ENCODE measurements at places on chromosomes 2 and 18.
A peak's percentile ranks its signal among the peaks of the same experiment; 100 is the strongest.

DNA sequence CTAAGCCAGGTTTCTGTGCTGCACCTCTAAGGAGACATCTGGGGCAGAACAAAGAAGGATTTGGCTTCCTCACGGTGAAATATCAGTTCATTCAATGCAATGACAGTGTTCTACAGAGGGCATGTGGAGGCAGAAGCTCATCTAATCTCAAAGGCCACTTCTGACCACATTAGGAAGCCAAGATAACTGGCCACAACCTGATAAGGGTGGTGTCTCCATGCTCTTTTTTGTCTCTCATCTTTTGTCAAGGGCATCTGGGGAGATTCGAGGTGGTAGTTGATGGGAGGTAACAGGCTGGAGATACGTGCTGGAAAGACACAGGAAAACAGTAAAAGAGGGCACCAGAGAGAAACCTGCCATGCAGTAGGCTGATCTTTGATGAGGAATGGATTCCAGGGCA is 303.9 kb downstream of the LRATD1 start:
- no peak for DNase-seq

DNA sequence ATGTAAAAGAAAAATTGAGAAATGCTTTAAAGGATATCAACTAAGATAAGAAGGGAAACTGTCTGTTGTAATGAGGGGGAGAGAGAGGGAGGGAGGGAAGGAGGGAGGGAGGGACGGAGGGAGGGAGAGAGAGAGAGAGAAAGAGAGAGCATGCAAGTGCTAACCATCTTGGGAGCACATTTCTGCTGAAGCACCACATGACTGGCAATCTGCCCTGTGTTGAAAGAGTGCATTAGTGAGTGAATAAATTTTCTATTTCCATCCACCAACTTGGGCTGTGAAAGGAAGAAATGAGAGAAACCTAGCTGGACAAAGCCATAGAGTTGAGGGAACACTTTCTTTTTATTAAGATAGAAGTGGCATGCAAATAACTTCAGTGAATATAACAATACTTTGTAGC is 110.7 kb downstream of the TMX3 start:
- DNase-seq = no peak

- DNase-seq = no peak
Observed at GRCh38 chr2:216003876-216004696, 9.3 kb downstream of the MREG start.

DNA sequence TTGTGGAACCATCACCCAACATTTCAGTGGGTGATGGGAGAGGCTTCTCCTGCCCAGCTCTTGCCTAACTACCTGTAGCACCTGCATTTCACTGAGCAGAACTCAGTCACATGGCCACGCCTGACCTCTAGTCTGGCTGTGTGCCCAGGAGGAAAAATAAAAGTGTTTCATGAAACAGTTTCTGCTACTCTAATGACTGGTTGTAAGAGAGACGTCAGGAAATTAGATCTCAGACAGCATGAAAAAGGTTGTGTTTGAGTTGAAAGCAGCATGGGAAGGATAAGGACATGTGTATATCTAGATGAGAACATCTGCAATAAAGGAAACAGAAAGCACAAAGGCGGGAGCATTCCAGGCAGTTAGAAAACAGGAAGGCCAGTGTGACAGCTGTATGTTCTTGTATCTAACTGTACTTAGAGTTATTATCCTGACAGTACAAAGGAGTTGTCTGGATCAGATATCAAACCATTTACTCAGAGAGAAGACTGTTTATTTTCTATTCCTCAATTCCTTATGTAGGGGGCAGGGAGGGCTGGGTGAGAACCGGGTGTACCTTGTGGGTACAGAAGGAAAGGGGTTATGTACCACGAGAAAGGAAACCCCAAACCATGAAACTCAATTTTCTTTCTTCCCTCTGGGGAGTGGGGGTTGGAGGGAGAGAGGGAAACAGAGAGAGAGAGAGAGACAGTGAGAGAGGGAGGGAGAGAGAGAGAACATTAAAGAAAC is 307.4 kb upstream of the VWC2L start:
- DNase-seq = no peak

GRCh38 chr2:12412898-12413305 is 303.8 kb upstream of the TRIB2 start:
- DNase-seq = peak; percentile 15

DNA sequence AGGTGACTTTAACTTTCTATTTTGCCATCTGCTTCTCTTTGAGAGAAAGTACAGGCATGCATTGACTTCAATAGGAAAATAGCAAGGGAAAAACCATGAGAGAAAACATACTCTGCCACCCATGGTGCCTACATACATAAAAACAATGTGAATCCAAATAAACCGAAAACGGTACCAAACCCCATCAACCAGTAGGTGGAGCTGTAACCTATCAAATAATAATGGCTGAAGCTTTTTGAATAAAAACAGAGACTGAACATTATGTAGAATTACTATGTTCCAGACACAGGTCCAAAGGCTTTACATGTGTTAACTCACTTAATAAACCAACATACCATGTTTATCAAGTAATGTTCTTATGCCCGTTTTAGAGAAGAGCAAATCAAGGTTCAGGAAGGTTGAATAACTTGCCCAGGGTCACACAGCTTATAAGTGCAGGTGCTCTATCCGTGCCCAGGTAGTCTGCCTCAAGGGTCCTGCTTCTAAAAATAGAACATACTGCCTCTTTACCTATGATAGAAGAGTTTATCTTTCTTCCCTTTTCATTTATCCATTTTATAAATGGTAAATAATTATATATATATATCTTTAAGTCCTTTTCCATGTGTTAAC is 293.9 kb upstream of the SYT4 start:
- no peak for DNase-seq

DNA sequence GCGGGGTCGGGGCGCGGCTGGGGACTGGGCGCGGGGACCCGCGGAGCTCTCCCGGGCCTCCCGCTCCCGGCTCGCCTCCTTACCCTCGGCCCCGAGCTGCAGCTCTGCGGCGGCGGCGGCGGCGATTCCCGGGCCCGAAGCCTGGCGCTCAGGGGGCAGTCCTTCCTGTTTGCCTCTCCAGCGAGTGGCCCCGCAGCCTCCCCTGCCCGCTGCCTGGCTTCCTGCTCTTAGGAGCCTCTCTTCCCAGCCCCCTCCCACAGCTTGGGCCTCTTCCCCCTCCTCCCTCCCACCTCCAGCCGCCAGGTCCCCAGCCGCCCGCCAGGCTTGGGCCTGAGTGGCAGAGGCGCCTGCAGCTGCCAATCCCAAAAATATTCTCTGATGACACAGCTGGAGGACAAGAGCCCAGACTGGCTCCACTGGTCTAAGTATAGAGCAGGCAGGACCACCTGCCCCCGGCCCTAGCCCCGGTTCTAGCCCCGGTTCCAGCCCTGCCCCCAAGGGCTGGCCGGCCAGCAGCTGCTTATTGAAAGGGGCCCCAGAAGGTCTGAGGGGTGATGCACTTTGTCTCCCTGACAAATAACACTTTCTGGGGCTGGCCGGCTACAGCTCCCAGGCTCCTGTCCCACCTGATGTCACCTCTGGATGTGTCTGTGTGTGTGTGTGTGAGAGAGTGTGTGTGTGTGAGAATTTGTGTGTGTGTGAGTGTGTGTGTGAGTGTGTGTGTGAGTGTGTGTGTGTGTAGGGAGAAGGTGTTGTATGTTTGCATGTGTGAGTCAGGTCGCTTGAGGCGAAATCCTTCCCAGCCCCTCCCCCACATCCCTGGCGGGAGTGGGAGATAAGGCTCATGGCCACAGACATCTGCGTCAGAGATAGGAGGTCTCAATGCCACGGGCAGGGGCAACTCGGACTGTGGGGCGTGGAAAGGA is at the start of gene OBSL1:
OBSL1 (minus strand) TSS at position 229 of the 926 bp plus-strand sequence. CDS start 307 bp downstream, outside the sequence.
- DNase-seq = no peak

- DNase-seq = peak; percentile 16
Observed at GRCh38 chr2:26245231-26245732, 543 bp downstream of the HADHB start.

GRCh38 chr2:120299561-120299960 is 46.4 kb upstream of the INHBB start:
- no peak for DNase-seq

DNA sequence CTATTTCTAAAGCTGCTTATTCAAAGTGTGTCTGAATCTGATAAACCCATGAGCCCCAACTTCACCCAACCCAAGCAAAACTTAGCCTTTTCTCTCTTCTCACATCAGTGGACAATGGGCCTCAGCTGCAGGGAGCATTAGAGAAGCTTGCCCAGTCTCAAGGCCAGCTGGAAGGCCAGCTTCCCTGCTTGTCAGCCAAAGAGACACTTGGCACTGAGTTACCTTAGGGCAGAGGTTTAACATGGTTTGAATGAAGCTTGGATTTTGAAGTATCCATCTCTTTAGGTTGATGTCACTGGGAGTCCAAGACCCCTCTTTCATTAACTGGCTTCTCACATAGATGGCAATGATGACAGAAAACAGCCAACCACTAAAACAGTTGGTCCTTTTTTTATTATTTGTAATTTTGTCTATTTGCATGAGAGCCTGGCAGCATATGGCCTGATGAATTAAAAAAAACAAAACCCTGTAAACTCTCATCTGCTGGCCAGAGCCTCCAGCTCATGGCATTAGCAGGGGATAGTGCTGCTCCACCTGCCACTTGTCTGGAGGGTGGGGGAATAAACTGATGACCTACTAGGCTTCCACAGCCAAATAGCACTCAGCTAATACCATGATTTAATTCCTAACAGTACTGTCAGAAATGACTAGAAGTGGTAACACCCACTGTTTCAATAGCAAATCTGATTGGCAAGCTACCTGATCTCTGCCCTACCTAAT is 137.0 kb downstream of the UBE2E3 start:
- no peak for DNase-seq

DNA sequence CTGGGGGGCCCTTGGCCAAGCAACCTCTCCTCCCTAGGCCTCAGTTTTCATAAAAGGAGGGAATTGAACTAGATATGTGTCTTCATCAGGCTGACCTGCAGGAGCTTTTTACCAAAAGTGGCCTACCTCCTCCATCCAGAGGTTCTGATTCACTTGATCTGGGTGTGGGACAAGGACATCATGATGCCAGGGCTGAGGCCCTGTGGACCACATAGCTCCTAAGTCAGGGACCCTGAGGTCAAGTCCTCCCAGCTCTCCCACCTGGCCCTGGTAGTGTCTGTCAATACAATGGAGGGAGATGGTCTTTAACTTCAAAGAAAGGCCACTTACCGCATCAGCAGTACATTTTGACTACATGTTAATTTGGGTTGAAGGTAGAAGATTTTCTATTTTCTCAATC is 10.4 kb downstream of the IL1RN start:
- no peak for DNase-seq

DNA sequence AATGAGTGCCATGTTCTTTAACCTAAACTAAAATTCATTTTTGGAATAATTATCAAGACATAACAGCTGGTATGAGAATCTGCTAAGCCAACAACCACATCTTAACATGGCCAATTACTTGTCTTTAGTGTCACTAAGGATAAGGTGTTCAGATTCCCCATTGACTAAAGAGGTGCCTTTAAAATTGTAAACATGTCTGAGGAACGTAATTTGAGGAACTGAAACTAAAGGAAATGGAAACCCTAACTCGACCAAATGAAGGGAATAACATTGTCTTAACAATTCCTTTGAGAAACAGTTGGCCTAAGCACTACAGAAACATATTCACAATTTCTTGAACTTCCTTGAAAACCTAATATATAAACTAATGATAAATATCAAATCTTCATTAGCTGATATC is 355.4 kb upstream of the GULP1 start:
- DNase-seq = no peak

- no peak for DNase-seq
Observed at GRCh38 chr2:201444746-201445465, 6.4 kb downstream of the TRAK2 start.

DNA sequence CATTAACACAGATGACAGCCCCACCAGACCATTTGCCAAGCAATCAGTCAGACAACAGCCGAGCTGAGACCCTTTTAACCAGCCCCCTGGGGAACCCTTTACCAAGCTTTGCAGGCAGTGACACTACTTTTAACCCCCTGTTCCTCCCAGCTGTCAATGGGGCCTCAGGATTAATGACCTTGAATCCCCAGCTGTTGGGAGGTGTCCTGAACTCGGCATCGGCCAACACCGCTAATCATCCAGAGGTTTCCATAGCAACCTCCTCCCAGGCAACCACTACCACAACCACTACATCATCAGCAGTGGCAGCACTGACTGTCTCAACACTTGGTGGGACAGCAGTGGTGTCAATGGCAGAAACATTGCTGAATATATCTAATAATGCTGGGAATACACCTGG is 160.9 kb upstream of the EPC2 start:
- DNase-seq = no peak

- peak; percentile 99 for DNase-seq
Observed at GRCh38 chr2:96148410-96149217, 3.4 kb upstream of the DUSP2 start.

DNA sequence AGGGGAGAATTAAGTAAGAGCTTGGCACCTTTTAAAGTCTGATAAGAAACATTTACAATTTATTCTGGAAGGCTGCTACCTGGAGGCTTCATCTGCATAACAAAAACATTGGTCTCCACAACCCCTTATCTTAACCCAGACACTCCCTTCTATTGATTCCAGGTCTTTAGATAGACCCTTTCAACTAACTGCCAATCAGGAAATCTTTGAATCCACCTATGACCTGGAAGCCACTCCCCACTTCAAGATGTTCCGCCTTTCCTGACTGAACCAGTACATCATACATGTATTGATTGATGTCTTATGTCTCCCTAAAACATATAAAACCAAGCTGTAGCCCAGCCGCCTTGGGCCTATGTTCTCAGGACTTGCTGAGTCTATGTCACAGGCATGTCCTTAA is 289.4 kb downstream of the AGPS start:
- no peak for DNase-seq

- no peak for DNase-seq
Observed at GRCh38 chr18:55743133-55743532, 155.1 kb upstream of the TCF4 start.

DNA sequence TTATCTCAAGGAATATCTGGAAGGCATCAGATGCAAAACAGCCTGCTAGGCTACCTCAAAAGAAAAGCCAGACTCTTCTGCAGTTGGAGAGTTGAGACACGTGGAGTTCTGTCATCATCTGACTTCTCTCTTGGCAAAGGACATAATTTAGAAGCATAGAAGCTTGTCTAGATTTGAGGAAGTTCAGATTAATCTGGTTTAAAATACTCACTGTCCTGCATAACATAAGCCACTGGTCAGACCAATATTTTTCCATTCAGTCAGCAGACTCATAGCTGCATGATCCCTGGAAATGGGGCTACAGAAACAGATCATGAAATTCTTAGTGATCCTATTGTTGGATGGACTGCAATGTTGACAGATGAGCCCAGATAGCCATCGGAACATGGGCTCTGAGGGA is 349.0 kb downstream of the TXNL1 start:
- no peak for DNase-seq

GRCh38 chr2:73937103-73937885 is 10.6 kb downstream of the DGUOK start:
- no peak for DNase-seq

GRCh38 chr2:134774786-134775641 is 56.2 kb upstream of the TMEM163 start:
- no peak for DNase-seq

- no peak for DNase-seq
Observed at GRCh38 chr2:113886479-113887008, 3.3 kb upstream of the ACTR3 start.

DNA sequence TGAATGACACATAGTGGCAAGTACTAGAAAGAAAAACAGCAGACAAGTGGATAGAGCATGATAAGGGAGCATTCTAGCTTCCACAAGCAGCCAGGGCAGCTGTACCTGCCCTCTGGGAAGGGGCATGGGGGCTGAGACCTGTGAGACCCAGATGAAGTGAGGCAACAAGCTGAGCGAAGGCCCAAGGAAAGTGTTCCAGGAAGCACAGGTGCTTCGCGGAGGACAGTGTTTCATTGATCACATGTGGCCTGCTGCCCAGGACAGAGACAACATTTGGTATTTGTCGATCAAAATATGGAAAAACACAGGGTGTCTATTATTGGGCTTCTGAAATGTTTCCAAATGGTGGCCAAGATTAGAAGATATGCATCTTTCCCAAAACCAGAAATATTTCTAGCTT is 149.1 kb downstream of the ZNF516 start:
- DNase-seq = no peak

All from T-helper 22 cell (primary cell).